ENCODE measurements at places on chromosomes 7 and 10. TPM values are rescaled to one million over a fixed set of nuclear protein-coding genes. Genes with fewer than 3 reads are reported as not detected.

DNA sequence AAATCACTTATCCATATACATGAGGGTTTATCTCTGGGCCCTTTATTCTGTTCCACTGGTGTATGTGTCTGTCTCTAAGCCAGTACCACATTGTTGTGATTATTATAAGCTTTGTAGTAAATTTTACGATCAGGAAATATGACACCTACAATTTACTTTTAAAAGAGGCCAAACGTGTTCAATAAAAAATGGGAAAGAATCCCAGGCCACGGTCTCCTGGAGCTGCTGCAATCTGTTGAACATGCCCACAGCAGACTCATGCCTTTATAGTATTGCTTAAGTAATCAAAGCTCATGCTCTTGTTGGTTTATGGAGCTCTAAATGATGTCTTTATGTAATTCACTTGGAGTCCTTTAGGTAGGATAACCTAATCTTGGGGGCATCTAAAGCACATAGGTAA is 273.0 kb downstream of the ZMYND11 start:
- H3K36me3 ChIP-seq = no peaks in the 10 kb centered on the region
- no peaks in the 10 kb centered on the region for H3K27me3 ChIP-seq
- peaks cover 9% of the 10 kb centered on the region for H3K4me1 ChIP-seq
- H3K27ac ChIP-seq = no peak overlapping the region

GRCh38 chr7:148650232-148650858 is 48.4 kb upstream of the CUL1 start:
- no peak overlapping the region for H3K4me3 ChIP-seq
- no peak overlapping the region for H3K27ac ChIP-seq
- DNase-seq = no peak
- H3K27me3 ChIP-seq = no peaks in the 10 kb centered on the region
- no peaks in the 10 kb centered on the region for H3K4me1 ChIP-seq

DNA sequence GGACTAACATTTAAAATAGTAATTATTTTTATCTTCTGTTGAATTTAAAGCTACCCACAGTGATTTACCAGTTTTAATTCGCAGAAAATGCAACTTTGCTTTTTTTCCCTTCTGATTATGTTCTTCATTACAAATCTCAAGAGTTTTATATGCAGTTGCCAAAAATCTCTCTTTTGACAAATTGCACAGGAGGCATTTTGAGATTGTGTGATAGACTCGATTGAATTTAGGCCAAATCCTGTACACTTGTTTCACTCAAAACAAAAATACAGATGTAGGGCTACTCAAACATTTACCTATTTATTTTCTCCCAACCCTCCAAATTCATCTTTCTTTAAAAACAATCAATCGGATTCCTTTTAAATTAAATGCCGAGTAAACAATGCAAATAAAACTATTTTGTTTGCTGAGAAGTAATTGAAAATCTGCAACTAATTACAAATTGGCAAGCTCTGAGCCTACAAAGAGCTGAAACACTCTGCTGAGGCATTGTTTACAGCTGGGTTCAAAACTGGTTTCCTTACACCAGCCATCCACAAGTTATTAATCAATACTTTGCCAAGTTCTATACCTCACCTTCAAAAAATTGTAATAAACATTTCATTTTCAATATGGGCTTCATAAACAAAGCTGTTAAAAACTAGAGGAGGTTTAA is 214.9 kb upstream of the TCF7L2 start:
- H3K4me1 ChIP-seq = peaks cover 6% of the 10 kb centered on the region
- no peak for DNase-seq
- H3K4me3 ChIP-seq = no peak overlapping the region
- H3K36me3 ChIP-seq = no peaks in the 10 kb centered on the region

Gene DBF4
- 8.8 TPM for total RNA-seq

GRCh38 chr10:12728494-12728893 is 273.0 kb downstream of the CCDC3 start:
- DNase-seq = no peak
- H3K4me3 ChIP-seq = no peak overlapping the region
- H3K27me3 ChIP-seq = no peaks in the 10 kb centered on the region
- H3K27ac ChIP-seq = no peak overlapping the region
- no peaks in the 10 kb centered on the region for H3K36me3 ChIP-seq

Gene VPS37D
- total RNA-seq = 3.9 TPM

Gene CCDC172
- total RNA-seq = not detected

- H3K4me3 ChIP-seq = no peak overlapping the region
- no peaks in the 10 kb centered on the region for H3K36me3 ChIP-seq
- DNase-seq = no peak
- peaks cover 7% of the 10 kb centered on the region for H3K4me1 ChIP-seq
Measured at GRCh38 chr7:157013101-157013500, 2.6 kb upstream of the MNX1 start.

DNA sequence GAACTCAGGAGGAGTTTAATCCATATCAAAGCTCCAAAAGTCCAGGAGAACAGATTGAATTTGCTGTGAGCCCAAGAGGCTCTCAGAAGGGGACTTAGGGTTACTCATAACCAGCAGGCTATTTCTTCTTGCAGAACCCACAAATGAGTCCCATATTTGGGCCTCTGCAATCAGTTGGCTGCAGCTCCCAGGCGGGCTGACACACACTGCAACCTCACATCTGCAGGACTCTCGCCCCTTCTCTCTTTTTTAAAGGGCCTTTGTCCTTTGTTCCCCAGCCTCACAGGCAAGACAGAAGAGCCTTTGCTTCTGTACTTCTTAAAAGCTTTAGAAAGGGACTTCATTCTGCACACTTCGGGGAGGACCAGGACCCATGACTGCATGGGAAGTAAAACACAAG is 26.7 kb downstream of the CREB3L2 start:
- H3K27me3 ChIP-seq = no peaks in the 10 kb centered on the region
- DNase-seq = no peak
- no peaks in the 10 kb centered on the region for H3K36me3 ChIP-seq
- peak overlapping the region; percentile 49 for H3K27ac ChIP-seq

DNA sequence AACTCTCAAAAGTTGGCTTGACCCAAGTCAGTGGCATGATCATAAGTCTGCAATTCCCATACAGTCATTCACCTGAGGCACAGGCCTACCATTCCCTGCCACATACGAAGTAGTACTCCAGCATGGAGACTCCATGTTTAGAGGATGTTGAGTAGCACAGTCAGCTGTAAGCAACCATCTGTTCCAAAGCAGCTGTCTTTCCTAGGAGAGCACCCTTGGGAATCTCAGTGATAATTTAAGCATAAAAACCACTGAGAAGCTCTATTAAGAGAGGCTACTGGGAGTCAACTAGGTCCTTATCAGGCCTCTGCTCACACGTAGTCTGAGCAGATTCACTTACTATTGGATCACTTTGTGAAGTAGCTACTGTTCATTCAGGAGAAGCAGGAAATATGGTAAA is 61.6 kb upstream of the UNC5B start:
- H3K27me3 ChIP-seq = no peaks in the 10 kb centered on the region
- H3K4me1 ChIP-seq = no peaks in the 10 kb centered on the region
- H3K36me3 ChIP-seq = no peaks in the 10 kb centered on the region

GRCh38 chr10:95343573-95343972 is 52.8 kb upstream of the PDLIM1 start:
- H3K27me3 ChIP-seq = no peaks in the 10 kb centered on the region
- H3K36me3 ChIP-seq = no peaks in the 10 kb centered on the region
- DNase-seq = no peak
- no peak overlapping the region for H3K4me3 ChIP-seq

GRCh38 chr7:96319439-96319838 is 2.5 kb downstream of the SLC25A13 start:
- peaks cover 17% of the 10 kb centered on the region for H3K4me1 ChIP-seq
- no peak overlapping the region for H3K4me3 ChIP-seq
- no peaks in the 10 kb centered on the region for H3K27me3 ChIP-seq
- no peak overlapping the region for H3K27ac ChIP-seq
- no peaks in the 10 kb centered on the region for H3K36me3 ChIP-seq

GRCh38 chr10:5529702-5530411 is 5.1 kb downstream of the CALML3 start:
- H3K36me3 ChIP-seq = no peaks in the 10 kb centered on the region
- no peak overlapping the region for H3K4me3 ChIP-seq
- no peak overlapping the region for H3K27ac ChIP-seq

Gene PLAC9
- 15.0 TPM for total RNA-seq

GRCh38 chr7:30430777-30431176 is 47.8 kb downstream of the NOD1 start:
- peaks cover 2% of the 10 kb centered on the region for H3K36me3 ChIP-seq
- H3K4me3 ChIP-seq = no peak overlapping the region
- no peaks in the 10 kb centered on the region for H3K27me3 ChIP-seq

- no peak overlapping the region for H3K4me3 ChIP-seq
- H3K27ac ChIP-seq = no peak overlapping the region
- no peaks in the 10 kb centered on the region for H3K4me1 ChIP-seq
- H3K36me3 ChIP-seq = no peaks in the 10 kb centered on the region
- H3K27me3 ChIP-seq = no peaks in the 10 kb centered on the region
Measured at GRCh38 chr10:42987121-42987541, 89.7 kb upstream of the RET start.

GRCh38 chr10:74900297-74900696 is 73.9 kb downstream of the KAT6B start:
- no peak for DNase-seq
- no peak overlapping the region for H3K4me3 ChIP-seq
- H3K27me3 ChIP-seq = no peaks in the 10 kb centered on the region
- H3K4me1 ChIP-seq = peaks cover 43% of the 10 kb centered on the region
- no peak overlapping the region for H3K27ac ChIP-seq
- H3K36me3 ChIP-seq = no peaks in the 10 kb centered on the region

- no peak overlapping the region for H3K27ac ChIP-seq
- H3K27me3 ChIP-seq = no peaks in the 10 kb centered on the region
- H3K4me1 ChIP-seq = peaks cover 3% of the 10 kb centered on the region
- H3K36me3 ChIP-seq = no peaks in the 10 kb centered on the region
- H3K4me3 ChIP-seq = no peak overlapping the region
- no peak for DNase-seq
Measured at GRCh38 chr10:42953684-42954674, 122.9 kb upstream of the RET start.

DNA sequence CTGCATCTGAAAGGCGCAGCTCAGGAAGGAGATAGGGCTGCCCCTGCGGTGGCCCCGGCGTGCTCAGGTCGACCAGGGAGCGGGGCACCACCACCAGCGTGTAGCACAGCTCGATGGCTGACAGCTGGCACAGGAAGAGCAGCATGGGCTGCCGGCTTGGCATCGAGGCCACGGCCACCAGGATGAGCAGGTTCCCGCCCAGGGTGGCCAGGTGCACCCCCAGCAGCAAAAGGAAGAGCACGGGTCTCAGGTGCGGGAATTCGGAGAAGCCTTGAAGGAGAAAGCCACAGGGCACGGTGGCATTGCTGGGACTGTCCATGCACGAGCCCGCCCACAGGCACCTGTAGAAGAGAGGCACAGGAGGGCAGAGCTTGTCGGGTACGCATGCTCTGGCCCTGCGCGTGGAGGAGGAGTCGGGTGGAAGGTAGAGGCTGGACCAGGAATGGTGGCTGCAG is 33.9 kb downstream of the TAS2R41 start:
- no peaks in the 10 kb centered on the region for H3K4me1 ChIP-seq
- H3K4me3 ChIP-seq = no peak overlapping the region
- no peaks in the 10 kb centered on the region for H3K36me3 ChIP-seq
- H3K27me3 ChIP-seq = no peaks in the 10 kb centered on the region
- no peak overlapping the region for H3K27ac ChIP-seq

DNA sequence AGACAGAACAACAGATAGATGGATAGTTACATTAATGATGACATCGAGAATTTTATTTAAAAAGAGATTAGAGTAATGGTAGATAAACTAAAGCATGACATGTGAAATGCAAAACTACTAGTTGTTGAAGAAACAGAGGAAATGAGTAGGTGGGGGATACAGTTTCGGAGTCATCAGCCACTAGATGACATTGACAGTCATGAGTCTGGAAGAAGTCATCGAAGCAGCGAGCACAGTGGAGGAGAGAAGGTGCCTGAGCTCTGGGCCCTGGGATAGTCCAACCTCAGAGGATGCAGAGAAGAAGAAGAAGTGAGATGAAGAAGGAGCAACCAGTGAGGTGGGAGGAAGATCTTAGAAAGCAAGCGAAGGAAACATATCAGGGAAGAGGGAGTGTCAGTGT is 20.2 kb upstream of the SEC61A2 start:
- H3K27ac ChIP-seq = no peak overlapping the region
- no peak overlapping the region for H3K4me3 ChIP-seq

DNA sequence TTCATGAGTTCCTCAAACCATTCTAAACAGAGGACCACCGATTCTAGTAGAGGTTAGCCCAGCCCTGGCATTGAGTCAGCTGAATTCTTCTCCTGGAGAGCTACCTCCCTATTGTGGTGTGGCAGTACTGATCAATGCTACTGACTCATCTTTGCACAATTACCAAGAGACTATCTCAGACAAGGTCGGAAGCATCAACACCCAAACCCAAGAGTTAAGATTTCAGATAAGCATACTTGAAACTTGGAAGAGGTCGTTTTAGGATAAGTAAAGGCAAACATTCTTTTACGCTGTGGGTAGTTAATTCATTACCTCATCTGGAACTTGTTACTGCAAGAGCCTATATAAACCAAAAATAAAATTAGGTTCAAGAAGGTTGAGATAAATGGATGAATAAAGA is 154.6 kb upstream of the NRBF2 start:
- H3K36me3 ChIP-seq = no peaks in the 10 kb centered on the region
- H3K4me1 ChIP-seq = no peaks in the 10 kb centered on the region
- H3K4me3 ChIP-seq = no peak overlapping the region

GRCh38 chr10:19385846-19386450 is 337.3 kb downstream of the MALRD1 start:
- H3K27me3 ChIP-seq = no peaks in the 10 kb centered on the region
- no peak overlapping the region for H3K4me3 ChIP-seq
- H3K36me3 ChIP-seq = no peaks in the 10 kb centered on the region
- DNase-seq = no peak

Gene AZGP1
- total RNA-seq = 1.6 TPM

DNA sequence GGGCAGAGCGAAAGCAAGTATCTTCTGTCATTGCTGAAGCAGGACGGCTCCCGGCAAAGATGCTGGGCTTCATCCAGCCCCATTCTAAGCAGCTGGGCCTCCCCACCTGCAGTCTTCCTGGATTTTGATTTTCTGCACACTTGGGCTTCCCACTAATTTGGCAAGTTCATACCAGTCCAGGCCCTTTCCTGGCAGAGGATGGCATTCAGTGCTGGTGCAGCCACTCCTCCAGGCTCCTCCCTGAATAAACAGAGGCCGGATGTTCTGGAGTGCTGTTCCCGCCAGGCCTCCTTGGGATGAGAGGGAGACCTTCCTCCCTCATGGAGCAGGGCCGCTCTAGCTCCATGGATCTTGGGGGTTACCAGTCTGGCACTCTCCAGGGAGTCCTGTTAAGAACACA is 3.4 kb downstream of the BAG3 start:
- H3K4me1 ChIP-seq = peaks cover 66% of the 10 kb centered on the region
- H3K27me3 ChIP-seq = no peaks in the 10 kb centered on the region
- no peak overlapping the region for H3K27ac ChIP-seq

Gene STAG3
- 2.7 TPM for total RNA-seq
